Left hindlimb (tissue), 1 donor: ENCODE measurements at places on chromosomes 1 and 21.

DNA sequence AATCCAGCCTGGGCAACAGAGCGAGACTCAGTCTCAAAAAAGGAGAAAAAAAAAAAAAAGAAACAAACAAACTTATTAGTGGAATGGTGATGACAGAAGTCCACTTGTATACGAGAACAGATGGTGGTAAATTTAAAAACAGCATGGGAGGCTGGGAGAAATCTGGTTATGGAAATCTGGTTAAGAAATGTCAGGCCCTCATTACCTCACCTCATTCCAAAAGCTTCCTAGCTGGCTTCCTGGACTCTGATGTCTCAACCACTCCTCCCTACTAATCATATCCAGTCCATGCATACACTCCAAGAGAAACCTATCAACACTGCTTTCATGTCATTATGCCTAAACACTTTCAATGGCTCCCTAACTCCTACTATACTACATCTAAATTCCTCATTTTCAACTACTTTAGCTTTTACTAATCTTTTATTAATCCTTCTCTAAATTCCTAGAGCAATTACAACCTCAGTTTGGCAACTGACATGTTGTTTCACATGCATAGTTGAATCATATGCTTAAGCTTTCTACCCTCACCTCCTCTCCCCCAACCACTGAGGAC, 52.9 kb downstream of the FOXJ3 start:
- DNase-seq: no peak

GRCh38 chr1:201501812-201502510, 5.0 kb downstream of the CSRP1 start:
- DNase-seq: no peak

GRCh38 chr1:69707103-69707502, 139.4 kb downstream of the LRRC7 start:
- no peak for DNase-seq

- no peak for DNase-seq
Measured at GRCh38 chr1:9659328-9659727, 7.8 kb downstream of the PIK3CD start.

DNA sequence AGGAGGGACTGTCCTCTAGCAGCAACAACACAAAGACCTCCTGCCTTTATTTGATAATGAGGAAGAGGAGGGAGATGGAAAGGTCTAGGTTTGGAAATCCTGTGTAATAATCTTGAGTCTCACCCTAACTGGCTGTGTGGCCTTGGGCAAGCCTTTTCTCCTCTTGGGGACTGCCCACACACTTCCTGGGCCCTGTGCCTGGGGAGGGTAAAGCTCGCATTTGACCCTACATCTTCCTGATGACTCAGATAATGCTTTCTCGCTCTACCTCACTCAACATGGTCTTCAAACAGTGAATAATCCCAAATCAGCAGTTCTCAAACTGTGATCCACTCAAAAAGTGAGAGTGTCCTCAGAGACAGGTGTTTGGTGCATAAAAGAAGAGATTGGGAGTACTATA, 81.2 kb downstream of the VWA5B1 start:
- no peak for DNase-seq

GRCh38 chr1:224580006-224580405, 36.1 kb upstream of the CNIH3 start:
- DNase-seq: no peak

DNA sequence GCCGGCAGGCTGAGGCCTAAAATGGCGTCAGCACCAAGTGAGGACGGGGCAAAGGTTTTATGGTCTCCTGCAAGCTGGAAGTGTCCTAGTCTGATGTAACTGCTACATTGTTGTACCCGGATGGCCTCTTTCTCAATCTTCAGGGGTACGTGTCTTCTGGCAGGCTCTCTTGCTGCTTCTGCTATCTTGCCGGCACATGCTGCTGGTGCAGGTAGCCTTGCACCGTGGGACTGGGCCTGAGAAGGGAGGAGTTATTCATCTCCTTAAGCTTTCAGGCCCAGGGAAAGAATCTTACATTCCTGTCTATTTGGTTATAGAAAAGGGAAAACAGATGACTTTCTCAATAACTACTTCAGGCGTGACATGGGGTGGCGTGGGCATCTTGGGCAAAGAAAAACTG, 72.2 kb downstream of the ZNF678 start:
- no peak for DNase-seq

DNA sequence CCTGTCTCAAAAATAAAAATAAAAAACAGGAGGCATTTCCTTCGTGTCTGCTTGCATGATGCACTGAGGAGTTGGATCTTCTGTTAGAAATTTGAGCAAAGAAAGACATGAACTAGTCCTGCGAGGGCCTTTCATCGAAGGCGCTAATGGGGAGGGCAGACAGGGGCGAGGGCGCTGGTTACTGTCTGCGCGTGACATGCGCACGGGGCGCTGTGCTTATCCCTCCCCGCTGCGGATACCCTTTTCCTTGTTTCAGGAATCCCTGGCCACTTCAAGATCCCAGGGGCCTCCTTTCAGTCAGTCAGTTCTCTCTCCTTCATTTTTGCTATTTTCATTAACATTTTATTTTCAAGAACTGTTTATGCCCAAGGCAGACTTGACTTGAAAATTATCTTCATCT, 545.8 kb downstream of the KIF26B start:
- no peak for DNase-seq

DNA sequence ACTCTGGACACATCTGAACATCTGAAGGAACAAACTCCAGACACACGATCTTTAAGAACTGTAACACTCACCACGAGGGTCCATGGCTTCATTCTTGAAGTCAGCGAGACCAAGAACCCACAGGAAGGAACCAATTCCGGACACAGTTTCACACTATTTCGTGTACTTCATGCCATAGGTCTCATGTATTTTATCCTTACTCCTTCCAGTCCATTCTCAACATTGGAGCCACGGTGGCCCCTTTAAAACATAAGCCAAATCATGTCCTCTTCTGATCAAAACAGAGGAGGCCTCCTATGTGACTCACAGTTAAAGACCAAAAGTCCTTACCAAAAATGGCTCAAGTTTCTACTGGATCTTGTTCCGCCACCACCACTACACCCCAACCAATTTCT, 29.8 kb upstream of the RCOR3 start:
- no peak for DNase-seq

- DNase-seq: no peak
Measured at GRCh38 chr1:98478121-98478520, 183.4 kb upstream of the SNX7 start.

- DNase-seq: peak; percentile 12
Measured at GRCh38 chr1:201365251-201365650, 12.2 kb downstream of the TNNT2 start.

DNA sequence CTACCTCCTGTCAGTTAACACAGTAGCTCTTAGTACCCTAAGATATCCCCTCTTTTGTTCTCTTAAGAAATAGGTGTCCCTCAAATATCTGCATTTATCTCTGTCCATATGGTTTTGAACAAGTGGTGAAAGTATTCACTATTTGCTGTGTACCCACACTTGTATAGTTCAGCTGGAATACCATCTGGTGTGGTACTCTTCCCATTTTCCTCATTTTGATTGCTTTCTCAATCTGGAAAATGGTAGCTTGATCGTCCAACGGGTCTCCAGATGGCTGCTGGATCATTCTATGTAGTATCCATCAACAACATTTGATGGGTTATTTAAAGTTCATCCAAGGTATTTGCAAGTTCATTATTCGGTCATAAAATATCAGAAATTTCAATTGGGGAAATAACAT, 100.3 kb upstream of the DPYD start:
- DNase-seq: no peak

DNA sequence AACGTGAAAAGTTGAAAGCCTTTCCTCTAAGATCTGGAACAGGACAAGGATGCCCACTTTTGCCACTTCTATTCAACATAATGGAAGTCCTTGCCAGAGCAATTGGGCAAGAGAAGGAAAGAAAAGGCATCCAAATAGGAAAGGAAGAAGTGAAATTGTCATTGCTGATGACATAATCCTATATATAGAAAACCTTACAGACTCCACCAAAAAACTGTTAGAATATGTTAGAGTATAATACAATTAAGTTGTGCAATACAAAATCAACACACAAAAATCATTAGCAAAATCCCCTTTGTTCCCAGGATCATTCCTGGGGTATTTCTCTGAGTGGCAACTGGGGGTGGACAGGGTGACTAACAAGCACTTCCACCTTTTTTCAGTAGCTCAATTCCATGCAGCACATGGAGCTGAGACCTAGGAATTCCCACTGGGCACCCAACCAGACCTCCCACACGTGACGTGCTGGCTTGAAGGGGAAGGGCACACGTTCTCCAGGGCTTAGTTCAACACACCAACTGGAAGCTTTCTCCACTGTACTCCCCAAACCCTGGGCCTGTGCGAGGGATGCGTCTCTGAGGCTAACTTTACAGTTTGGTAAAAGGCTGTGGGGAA, 9.6 kb downstream of the STUM start:
- no peak for DNase-seq

DNA sequence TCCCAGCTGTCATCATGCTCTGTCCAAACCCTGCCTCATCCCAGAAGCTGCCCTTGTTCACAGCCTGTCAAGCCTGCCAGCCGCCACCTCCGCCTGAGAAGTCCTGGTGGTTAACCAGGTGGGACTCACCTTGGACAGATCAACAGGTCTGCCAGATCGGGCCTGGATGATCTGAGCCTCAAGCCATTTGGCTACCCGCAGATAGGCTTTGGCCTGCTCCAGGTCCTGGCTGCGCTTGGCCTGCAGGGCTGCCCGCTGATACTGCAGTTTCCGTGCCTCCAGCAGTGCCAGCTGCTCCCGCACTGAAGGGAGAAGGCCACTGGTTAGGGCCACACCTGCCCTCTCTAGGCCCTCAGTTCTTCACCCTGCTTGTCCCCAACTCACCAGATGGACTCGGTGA, 8.6 kb downstream of the CC2D1B start:
- no peak for DNase-seq
